ENCODE measurements at places on chromosomes 6 and 20.

- no peak for DNase-seq
These were observed 53.6 kb downstream of the CDC40 start for GRCh38 chr6:110233770-110234374.

GRCh38 chr6:149230712-149231460, 86.6 kb upstream of the TAB2 start:
- no peak for DNase-seq

GRCh38 chr6:135054226-135054568, 425 bp downstream of the HBS1L start:
- DNase-seq, result peak; percentile 7

GRCh38 chr20:35172434-35172806, 548 bp downstream of the PROCR start:
- DNase-seq, result no peak

DNA sequence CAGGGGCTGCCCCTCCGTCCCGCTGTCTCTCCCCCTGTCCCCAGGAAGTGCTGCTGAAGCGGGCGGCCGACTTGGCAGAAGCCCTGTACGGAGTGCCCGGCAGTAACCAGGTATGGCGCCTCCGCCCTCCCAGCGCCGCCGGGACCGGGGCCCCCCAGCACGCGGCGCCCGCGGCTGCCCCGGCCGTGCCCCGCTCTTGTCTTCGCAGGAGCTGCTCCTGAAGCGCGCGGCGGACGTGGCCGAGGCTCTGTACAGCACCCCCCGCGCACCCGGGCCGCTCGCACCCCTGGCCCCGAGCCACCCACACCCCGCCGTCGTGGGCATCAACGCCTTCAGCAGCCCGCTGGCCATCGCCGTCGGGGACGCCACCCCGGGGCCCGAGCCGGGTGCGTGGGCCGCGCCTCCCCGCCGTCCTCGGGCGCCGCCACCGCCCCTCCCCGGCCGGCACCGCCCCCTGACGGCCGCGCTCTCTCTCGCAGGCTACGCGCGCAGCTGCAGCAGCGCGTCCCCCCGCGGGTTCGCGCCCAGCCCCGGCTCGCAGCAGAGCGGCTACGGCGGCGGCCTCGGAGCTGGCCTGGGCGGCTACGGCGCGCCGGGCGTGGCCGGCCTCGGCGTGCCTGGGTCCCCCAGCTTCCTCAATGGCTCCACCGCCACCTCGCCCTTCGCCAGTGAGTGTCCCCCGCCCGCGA, 48.4 kb downstream of the CPXM1 start:
- DNase-seq, result peak; percentile 41

DNA sequence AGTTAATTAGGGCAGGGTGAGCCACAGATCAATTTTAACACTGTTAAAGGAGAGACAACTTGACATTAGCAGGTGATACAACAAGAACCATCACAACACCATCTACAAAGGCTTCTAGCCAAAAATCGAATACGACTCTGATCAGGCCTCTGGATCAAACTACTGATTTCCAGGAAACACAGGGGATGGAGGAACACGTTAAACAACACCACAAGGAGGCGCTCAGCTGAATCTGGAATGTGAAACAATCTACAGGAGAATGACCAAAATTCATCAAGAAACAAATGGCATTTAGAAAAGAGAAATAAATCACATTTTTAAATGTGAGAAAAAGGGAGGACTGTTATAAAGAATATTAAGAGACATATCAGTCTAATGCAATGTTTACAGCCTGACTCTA, 13.5 kb upstream of the MAFB start:
- no peak for DNase-seq

DNA sequence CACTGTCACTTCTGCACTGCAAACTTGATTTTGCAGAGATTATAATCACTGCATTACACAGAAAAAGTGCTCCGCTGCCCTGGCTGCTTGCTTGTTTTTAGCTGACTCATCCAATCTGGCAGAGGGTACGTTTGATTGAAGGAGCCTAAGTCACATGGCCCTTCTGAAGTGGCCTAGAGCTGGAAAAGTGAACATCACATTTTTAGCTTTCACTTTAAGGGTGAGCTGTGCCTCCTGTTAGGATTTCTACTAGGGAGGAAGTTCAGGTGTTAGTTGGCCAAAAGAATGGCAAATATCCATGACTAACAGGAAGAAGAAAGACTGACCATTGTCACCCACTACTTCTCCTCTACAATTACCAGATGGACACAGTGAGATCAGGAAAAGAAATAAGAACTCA, 889.1 kb upstream of the MAP3K7 start:
- no peak for DNase-seq

DNA sequence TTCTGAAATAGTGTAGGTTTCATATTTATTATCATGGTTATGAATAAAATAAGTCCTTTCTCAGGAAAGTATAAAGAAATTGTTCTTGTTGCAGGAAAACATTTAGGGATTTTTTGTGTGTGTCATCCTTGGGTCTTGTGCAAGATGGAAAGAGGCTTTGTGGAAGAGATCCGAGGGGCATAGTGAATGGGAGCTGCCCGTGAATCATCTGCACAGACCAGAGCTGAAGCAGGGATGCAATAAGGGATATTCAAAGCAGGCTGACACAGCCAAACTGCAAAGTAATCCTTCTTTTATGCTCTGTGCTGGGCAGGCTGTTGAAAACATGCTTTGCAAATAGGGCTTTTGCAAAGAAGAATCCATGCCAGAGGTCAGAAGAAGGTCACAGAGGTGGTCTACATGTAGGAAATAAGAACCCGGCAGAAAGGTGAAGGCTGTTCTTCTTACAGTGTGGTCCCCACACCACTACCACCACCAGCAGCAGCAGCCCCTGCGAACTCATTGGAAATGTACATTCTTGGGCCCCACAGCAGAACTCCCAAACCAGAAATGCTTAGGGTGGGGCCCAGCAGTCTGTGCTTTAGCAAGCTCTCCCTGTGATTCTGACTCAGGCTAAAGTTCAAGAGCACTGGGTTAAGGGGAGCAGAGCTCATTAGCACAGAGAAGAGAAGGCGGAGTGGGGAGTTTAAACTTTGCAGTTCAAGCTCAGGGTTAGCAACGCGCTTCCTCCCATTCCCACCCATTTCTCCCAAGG, 237.6 kb downstream of the QKI start:
- DNase-seq, result no peak

- DNase-seq, result no peak
These were observed 115.4 kb upstream of the BTN3A2 start for GRCh38 chr6:26249707-26249956.

GRCh38 chr6:37242429-37243052, 15.0 kb upstream of the TBC1D22B start:
- no peak for DNase-seq

- DNase-seq, result no peak
These were observed 7.5 kb upstream of the OOEP start for GRCh38 chr6:73377225-73377624.

- no peak for DNase-seq
These were observed 46.7 kb downstream of the PFDN4 start for GRCh38 chr20:54254596-54254995.

DNA sequence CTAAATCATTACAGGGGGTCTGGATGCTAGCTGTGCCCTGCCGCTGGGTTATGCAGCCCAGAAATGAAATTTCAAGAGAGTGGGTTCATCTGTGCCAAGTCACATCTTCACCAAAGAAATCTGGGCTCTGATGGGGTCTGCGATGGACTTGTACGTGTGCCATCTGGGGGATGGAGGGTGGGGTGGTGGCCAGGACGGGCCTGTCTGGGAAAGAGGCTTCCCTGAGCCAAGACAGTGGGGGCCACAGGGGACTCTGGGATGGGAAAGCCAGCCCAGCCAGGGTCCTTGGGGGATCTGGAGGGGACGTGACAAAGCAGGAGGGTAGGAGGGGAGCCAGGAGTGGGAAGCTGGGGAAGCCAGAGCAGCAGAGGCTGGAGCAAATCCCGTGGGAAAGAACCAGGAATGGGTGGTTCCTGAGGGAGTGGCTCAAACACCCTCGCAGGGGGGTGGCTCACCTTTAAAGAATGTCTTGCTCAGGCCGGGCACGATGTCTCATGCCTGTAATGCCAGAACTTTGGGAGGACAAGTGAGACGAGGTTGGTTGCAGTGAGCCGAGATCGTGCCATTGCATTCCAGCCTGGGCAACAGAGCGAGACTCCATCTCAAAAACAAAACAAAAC, 36.3 kb upstream of the SULF2 start:
- no peak for DNase-seq

DNA sequence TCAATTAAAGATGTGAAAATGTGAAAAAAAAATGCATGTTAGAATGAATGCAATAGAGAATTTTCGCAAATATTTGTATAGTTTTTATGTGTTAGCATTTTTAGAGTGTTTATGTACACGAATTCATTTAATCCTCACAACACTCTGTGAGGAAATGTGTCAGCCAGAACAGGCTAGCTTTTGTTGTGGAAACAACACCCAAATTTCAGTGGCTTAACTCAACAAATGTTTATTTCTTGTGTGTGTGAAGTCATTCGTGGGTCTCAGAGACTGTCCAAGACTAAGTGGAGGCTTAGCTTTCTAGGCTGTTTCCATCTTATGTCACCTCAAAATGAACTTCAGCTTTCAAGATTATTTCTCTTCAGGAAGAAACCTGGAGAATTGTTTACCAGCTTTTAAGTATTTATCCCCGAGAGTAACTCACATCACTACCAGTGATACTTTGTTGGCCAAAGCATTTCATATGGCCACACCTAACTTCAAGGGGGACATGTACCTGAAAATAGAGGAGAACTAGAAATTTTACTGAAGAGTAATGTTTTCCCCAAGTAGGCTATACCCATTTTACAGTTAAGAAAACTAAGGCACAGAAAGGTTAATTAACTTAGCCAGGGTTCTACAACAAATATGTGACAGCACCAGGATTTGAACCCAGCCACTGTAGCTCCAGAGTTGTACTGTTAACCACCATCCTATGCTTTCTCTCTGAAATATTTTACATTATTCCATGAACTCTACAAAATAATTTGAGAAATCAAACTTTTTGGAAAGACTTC, 306.1 kb downstream of the QKI start:
- DNase-seq, result no peak

- no peak for DNase-seq
These were observed 129.7 kb downstream of the RALGAPA2 start for GRCh38 chr20:20582734-20583133.

GRCh38 chr6:25094726-25095125, 159.0 kb upstream of the RIPOR2 start:
- DNase-seq, result no peak

GRCh38 chr20:35979544-35979943, 11.2 kb downstream of the CNBD2 start:
- DNase-seq, result no peak

DNA sequence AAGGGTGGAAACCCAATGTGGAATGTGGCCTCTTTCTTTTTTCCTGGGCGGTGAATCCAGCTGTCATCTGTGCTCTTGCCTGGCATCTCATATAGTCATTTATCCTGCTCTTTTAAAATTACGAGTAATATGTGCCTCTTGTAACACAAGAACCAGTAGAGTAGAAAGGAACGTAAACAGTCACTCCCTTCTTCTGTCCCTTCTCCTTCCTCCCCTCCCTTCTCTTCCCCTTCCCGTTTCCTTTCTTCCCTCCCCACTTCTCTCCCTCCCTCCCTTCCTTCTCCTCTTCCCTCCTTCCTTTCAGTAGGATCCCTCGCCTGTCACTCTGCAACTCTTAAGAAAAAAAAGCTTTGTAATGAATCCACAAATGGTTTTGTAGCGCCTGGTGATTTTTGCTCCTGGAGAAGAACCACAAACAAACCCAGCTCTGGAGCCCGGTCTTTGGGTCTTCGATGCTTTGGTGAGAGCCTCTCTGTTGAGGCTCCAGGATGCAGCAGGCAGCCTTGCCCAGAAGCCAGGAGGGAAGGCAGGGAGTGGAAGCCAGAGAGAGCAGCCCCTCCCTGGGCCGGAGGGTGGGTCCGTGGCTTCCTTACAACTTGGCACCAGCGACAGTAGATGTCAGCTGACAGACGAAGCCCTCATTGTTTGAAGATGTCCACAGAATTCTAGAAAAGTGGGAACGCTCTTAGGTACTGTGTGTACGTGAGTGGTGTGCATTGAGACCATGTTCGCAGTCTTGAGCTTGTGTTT, 15.0 kb downstream of the DUSP22 start:
- DNase-seq, result no peak

DNA sequence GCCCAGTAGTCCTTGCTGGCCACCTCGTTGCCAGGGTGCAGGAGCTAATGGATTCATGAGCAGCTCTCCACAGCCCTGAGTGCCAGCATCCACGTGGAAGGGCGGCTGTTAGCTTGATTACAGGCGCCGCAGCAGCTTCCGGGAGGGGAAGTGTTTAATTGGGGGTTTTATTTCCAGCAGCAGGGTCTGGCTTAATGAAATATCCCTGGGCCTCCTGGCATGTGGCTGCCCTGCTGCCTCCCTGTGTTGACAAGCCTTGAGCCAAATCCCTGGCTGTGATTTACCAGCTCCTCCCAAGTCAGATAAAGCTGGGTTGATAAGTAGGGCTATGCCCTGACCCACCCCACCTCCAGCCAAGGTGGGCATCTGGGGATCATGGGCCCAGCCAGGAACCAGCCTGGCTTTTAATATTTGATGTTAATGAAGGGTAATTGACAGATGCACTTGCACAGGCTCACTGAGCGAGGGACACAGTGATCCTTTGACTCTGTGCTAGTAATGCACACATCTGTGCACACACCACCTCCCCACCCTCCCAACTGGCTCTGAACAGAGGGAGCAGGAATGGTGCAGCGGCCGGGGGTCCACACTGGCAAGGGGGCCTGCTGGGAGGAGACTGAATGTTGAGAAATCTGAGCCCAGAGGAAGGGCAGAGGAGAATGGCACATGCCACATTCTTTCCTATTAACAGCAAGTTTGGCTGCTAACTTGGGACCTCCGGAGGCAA, 13.6 kb downstream of the GLP1R start:
- no peak for DNase-seq

DNA sequence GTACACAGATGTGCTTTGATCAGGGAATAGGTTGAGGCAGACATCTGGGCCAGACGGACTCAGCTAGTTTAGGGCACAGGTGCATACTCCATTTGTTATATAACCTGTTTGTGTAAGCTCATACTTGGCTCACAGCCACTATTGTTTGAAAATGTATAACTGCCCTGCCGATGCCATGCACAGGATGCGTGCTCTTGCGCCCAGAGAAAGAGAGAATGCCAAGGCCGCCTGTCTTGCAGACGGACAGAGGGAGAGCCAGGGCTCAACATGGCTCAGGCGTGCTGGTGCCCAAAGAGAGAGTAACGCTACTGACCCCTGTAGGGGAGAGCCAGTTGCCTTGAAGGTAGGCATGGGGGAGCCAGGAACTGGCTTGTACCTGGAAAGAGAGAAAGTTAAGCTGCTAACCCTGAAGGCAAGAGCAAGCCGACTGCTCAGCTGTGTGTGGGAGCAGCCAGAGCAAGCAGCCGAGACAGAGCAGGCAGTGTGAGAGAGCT, 57.7 kb downstream of the FAM229B start:
- DNase-seq, result no peak

DNA sequence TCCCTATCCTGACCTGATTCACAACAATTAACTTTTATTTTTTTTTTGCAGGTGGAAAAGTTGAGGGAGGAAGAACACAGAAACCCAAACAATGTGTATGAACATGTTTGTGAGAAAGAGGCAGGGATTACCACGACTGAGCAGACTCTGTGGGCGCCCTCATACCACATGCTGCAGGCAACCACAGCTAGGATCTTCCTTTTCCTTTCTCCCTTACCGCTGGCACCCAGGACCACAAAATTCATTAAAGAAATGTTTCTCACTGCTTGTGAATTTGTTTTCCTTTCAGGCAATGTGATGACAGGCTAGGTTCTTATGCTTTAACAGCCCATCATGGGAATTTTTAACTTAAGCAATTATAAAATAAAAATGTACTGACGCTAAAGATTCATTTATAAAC, 287.1 kb downstream of the GMDS start:
- DNase-seq, result no peak
